Occipital lobe (tissue), 3 donors: ENCODE measurements at places on chromosomes 2 and 18. TPM values are rescaled to one million over a fixed set of nuclear protein-coding genes. Genes with fewer than 3 reads are reported as not detected.

GRCh38 chr18:53605198-53605597, 619.3 kb downstream of the MBD2 start:
- DNase-seq = no peak

- DNase-seq = no peak
Observed at GRCh38 chr2:11932048-11932512, 185.6 kb downstream of the LPIN1 start.

DNA sequence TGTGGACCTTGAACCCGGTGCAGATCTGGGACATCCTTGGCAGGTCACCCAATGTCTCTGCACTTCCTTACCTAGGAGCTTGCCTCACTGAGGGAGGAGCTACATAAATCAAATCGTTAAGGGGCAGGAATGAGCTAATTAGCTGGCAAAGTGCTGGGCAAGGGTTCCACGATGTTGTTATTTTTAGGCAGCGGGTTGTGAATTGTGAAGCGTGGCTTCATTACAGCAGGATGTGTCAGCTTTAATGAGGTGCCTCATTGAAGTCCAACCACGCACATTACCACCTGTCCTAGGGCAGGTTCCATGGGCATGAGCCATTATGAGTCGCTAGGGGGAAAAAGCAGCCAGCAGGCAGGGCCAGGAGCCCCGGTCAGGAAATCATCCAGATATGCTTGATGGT, 127.0 kb upstream of the AGAP1 start:
- no peak for DNase-seq

DNA sequence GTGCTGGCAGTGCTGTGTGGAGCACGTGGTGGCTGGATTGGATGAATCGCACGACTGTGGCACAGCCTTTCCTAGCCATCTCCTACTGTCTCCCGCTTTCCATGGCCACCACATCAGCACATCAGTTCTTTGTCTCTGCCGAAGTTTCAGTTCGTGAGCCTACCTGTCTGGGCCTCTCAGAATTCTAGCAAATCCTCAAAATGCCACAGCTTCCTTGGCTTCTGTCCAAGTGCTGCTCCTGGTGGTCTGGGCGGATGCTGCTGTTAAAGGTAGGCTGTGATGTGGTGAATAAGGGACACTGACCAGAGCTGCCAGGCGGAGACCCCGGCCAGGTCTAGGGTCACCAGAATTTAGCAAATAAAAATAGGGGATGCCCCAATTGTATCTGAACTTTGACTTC, 237.4 kb downstream of the LPIN1 start:
- DNase-seq = no peak

Gene RAPGEF4
- total RNA-seq = 23.4 TPM

DNA sequence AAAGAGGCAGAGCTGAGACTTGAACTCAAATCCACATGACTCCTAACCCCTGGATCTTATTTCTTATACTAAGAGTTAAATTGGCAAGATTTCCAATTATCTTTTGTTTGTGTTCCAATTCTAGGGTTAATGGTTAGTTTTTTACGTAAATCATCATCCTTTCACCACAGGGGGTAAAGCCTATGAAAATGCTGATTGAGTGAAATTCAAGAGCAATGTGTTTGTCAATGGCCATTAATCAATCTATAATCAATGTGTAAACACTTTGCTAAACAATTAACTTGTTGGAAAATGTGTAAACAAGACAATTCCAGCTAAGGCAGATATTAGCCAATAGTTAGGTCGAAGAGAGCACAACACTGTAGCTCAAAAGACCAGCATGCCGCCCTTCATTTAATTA, 376.5 kb upstream of the ACVR2A start:
- no peak for DNase-seq
